CD4-positive, alpha-beta memory T cell (primary cell): ENCODE measurements at places on chromosomes 1 and 21.

DNA sequence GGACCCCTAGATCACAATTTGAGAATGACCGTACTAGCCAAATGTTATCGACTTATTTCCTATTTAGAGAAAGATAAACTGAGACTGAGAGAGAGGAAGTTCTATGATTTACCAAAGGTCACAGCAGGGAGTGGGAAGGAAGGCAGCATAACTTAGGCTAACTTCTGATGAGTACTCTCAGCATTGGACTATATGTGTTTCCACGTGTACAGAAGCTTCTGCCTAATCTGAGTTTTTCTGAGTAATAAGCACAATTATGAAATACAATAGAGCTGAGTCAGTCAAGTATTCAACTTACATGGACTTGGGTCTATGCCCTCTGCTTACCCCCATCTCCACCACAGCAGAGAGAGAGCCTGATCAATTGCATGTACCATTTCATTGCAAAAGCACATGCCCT lies 88.1 kb upstream of the HIVEP3 start:
- DNase-seq, result no peak

DNA sequence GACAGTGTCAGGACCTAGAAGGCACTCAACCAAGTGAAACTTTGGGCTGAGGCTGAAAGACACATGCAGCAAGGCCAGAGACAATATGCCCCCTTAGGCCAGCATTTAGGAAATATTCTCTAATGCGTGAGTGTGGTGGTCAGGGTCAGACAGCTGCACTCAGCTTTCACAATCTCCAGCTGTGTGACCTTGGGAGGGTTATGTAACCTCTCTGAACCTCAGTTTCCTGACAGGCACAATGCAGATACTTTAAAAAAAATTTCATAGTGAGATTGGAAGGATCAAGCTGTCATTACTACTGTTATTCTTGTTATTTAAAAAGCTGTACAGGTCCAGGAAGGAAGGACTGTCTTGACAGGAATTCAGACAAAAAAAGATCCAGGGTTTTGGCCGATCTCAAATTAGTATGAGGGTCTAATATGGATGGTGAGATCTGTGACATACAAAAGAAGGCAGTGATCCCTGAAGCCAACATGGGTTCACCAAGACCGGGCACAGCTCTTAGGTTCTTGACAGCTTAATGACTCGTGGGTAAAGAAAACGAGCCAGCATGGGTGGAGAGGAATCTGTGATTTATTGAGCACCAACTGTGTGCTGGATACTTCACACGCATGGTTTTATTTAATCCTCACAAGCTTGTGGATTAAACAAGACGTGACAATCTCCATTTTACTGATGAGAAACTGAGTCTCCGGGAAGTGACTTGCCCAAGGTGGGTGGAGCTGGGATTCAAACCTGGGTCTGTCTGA lies 54.6 kb upstream of the POU3F1 start:
- DNase-seq, result no peak

- DNase-seq, result no peak
Measured at GRCh38 chr21:19245188-19245580, 841.6 kb upstream of the TMPRSS15 start.

DNA sequence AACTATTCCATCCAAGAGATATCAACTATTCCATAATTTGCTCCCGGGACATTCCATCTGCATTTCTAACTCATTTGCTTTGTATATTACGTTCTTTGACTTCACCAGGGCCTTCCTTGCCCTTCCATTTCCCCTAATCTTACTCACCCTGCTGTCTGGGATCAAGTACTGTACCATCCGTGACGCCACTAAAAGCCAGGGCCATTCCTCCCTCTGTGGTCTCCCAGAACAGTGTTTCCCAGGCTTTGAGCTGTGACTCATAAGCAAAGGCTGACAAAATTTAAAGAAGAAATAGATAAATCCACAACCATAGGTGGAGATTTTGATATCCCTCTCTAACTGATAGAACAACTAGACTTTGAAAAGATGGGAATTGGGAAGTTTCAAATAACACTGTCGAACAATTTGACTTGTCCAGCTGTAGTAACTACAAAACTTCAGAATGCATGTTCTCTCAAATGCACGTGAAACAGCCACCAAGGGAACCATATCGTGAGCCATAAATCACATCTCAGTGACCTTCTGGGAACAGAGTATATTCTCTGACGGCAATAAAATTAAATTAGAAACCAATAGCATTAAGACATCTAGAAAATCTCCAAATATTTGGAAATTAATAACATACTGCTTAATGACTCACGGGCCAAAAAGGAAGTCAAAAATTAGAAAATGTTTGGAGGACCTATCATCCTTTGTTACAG lies 501.0 kb downstream of the SETD4 start:
- DNase-seq, result peak; percentile 21

- DNase-seq, result no peak
Measured at GRCh38 chr21:38986806-38987632, 181.3 kb downstream of the ETS2 start.

DNA sequence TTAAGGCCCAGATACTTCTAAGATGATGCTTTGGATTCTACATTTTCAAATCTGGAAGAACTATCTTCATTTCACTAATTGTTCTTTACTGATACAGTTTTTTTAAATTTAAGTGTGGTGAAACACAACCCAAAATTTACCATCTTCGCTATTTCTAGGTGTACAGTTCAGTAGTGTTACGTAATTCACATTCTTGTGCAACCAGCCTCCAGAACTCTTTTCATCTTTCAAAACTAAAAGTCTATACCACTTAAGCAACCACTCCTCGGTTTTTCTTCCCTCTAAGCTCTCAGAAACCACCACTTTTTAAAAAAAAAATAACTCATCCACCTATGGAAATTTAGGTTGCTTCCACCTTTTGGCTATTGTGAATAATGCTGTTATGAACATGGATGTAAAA lies 220.7 kb downstream of the PDE4B start:
- no peak for DNase-seq

DNA sequence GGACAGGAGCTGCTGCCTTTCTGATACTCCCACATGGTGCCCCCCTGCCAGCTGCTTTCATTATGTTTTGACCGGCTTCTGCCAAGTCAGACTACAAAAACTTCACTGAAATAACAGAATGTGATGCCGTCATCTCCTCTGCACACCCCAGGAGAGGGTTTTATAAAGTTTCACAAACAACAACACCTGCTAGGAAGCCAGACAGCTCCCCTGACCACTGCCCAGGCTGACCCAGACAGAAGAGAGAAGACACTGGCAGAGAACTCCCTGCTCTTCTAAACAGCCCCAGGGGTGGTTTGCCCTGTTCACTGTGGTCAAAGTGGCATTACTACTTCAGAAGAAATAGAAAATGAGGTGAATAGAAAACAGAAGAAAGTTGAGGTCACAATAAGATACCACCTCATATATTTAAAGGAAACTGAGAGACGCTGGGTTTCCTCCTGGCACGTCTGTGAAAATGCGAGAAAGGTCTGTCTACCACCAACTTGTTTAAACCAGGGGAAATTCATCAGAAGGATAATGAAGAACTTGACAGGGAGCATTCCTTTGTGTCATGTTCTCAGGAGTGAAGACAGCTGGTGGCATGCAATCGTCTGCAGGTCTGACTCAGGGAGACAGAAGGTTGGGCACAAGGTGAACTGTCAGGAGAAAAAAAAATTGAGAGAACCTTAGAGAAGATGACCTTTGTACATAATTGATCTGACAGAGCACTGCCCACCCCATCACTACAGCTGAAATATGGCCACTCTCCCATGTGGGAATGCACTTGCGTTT lies 119.0 kb upstream of the NFIA start:
- no peak for DNase-seq

- peak; percentile 71 for DNase-seq
Measured at GRCh38 chr1:110765640-110766335, 91.0 kb upstream of the KCNA3 start.
